ENCODE measurements at places on chromosomes 5 and 9.

- no peak for DNase-seq
These were observed 24.4 kb upstream of the TRIO start for GRCh38 chr5:14118551-14119320.

DNA sequence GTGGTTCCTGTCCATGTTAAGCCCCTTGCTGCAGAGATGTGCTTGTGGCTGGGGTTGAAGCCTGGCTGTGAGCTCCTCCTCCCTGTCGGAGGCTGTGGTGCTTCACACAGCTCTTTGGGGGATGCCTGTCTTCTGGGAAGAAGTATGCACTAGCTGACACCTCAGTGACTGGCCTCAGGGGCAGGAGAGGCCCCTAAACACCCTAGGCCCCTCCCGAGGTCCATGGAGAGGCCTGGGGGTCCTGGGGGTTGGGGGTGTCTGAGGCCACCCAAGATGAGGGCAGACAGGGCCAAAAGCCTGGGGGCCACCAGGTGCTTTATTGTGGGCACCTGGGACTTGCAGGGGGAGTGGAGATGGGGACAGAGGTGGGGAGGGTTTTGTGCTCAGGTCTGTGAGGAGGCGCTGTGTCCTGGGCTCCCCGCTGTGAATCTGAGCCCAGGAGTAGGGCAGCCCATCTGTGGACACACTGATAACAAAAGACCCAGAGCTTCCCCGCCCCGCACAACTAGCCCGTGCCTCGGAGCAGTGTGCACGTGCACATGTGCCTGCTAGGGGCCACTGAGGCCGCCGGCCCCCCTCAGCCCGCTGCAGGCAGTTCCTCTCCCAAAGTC, 92.0 kb downstream of the PHF2 start:
- DNase-seq, result no peak

GRCh38 chr5:91797576-91797975, 414.5 kb upstream of the ARRDC3 start:
- no peak for DNase-seq

DNA sequence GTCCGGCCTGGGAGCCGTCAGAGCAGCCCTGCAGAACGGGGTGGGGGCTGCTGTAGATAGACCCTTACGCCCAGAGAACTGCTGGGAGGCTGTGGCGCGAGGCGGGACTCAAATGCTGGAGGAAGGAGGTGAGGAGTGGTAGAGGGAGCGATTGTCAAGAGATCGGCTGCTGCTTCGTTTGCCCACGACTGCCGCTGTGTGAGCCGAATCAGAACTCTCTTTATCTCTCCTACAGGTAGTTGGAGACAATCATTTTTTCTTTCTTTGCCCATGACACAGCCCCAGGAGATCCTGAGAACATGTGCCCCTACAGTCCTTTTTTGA, 456 bp downstream of the ZNF79 start:
- DNase-seq, result no peak

DNA sequence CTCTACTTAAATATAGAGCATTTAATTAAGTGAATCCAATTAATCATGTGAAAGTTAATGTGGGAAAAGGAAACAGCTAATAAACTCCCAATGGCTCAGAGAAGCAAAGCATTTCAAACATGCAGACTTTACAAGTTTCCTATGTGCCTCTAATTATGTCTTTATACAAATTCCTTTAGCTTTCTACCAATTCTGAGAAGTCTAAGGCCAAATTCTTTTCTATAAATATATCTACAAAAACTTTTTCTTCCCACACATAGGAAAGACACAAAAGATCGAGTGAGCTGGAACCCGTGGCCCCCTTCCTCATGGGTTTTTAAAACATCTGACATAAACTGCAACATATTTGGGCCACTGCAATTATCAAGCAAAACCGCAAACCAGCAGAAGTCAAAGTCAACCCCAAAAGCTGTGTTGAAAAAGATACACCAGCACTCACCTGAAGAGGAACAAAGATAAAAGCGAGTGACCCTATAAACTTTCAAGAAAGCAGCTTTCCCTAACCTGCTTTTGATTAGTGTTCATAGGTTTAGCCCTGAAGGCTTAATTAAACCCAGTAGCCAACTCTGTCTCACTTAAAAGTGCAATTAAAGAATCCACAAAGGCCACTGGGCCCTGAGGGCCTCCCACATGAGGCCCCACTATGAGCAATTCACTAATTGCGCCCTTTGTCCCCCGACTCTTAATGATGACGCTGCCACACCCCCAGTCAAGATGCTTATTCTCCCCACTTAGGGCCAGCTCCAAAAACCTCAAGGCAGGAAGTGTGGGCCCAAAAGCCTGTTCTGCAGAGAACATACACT, 12.1 kb downstream of the SEMA5A start:
- no peak for DNase-seq

DNA sequence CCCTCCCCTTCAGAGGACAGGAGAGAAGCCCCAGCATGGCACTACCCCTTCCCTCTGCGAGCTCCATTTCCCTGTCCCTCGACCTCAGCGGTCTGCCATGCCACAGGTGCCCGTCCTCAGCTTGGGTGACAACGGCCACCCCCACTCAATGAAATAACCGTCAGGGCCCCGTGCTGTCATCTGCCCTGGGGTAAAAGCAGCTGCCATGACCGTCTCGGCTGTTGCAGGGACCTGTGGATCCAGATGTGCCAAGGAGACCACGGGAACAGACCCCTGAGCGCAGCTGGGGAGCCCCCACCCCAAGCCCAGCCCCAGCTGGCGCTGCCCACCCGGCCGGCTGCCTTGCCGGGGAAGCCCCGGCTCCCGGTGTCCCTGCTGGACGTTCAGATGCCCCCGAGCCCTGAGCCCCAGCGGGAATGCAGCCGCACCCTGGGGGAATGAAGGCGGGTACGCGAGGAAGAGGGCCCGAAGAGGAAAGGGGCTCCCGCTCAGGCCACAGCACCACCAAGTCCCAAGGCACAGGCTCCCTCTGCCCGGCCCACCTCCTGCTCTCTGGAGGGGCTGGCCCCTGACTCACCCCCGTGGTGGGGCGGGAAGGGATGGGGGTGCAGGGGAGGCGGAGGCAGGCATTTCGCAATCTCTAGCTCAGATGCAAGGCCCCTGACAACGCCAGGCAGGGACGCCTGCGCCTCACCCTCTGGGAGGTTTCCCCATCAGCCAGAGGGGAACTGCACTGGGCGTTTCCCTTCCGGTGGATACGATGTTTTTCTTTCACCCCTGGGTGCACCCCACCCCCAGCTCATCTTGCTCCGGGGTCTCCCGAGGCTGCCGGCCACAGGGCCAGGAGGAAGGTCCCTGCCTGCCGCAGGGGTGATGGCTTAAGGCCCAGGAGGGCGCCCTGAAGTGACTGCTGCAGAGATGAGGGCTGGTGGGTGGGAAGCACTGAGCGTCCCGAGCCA, 49.2 kb downstream of the NACC2 start:
- no peak for DNase-seq
